ENCODE measurements at places on chromosomes 3 and 15.
A peak's percentile ranks its signal among the peaks of the same experiment; 100 is the strongest.

- DNase-seq: no peak
Observed at GRCh38 chr15:83163032-83163431, 44.6 kb downstream of the HDGFL3 start.

DNA sequence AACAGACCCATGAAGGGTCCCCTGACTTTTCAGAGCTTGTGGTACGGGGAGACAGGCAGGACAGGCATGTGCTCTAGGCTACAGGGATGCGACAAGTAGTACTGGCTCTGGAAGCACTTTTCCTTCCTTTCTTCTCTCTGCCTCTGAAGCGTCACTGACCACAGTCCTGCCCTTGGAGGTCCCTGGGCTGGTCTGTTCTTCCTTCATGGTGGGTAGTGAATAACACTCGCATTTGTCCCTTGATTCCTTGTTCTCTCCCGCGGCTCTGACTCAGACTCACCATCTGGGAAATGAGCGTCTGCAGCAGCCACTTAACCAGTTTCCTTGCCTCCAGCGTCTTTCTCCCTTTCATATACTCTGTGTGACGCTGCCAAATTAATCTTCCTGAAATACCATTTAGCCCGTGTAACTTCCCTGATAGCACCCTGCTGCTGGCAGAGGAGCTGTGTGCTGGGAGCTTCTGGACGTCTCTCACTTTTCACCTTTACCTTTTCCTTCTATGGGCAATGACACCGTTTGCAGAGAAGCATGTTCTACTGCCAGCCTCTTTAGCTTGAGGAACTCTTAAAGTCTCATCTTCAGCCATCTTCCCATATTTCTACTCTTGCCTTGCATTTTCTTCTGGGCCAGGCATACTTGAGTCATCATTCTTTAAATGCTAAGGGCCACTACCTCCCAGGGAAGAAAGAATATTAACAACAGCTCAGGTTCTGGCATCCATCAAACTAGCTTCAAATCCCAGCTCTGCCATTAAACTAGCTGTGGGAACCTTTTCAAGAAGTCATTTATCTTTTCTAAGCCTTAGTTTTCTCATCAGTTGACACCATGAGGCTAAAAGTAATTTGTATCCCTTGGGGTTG lies 33.6 kb downstream of the TMEM45A start:
- peak; percentile 98 for DNase-seq

- no peak for DNase-seq
Observed at GRCh38 chr15:88661041-88661700, 22.4 kb downstream of the ISG20 start.

DNA sequence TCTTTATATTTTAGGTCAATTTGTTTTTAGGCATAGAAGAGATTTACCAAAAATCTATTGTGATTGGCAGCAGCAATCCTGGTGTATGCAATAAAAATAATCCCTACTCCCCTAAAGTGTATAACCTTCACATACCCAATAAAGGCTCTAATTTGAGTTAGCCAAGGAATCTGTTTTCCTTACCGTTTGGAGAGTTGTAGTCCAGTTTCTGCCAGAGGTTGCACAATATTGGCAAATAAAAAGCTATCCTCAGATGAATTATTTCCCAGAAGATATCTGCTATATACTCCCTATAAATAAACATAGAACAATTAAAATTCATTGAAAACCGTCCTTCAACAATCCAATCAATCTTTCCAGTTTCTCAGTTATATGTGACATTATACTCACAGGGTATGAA lies 31.1 kb downstream of the ACKR4 start:
- no peak for DNase-seq

DNA sequence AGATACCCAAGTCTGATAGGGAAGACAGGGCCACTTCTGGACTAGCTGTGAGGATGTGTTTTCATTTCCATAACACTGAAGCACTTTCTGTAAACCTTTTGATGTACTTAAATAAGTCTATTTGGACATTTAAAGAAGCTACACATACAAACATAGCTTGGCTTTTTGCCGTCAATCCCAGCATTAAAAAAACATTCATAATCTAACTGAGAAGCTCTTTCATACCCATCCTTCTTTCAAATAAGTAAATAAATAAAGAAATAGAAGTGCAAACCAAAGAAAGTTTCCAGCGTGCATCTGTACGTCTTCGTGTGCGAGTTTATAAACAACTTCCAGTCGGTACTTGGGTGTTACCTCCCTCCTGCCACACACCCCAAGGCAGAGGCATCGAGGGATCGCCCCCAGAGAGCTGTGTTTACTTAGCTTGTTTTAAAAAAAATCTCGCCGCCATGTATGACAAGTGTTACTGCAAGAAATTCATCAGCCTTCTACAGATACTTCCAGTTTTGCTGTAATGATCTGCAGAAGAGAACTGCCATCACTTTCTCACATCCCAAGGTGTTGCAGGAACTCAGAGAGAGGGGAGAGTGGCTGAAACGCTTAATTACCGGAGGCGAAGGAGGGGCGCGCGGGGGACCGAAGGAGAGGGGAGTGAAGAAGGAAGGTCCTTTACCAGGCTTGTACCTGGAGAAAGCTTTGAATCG lies 9.0 kb upstream of the MEIS2 start:
- no peak for DNase-seq

GRCh38 chr3:22714749-22715148 lies 488.4 kb upstream of the UBE2E2 start:
- no peak for DNase-seq

- peak; percentile 84 for DNase-seq
Observed at GRCh38 chr3:171781711-171782127, 28.6 kb downstream of the PLD1 start.

GRCh38 chr3:158453004-158453403 lies 118.0 kb upstream of the MLF1 start:
- DNase-seq: no peak

- DNase-seq: no peak
Observed at GRCh38 chr3:31620656-31621055, 87.9 kb downstream of the STT3B start.

DNA sequence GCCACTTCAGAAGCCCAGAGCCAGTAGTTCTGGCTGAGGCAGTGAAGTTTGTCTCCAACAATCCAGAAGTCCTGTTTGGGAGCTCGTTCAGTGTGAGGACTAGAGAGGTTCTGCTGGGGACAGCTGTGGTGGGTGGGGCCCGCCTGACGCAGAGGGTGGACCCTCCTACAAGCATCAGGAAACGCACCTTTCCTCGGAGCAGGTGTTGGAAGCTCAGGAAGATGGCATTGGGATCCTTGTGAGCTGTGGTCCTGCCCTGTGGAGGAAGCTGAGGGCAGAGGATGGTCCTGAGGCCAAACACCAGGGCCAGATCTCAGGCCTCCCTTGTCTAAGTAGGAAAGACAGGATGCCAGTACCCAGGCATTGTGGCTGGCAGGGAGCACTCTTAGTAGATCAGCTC lies 5.1 kb downstream of the THPO start:
- DNase-seq: no peak

DNA sequence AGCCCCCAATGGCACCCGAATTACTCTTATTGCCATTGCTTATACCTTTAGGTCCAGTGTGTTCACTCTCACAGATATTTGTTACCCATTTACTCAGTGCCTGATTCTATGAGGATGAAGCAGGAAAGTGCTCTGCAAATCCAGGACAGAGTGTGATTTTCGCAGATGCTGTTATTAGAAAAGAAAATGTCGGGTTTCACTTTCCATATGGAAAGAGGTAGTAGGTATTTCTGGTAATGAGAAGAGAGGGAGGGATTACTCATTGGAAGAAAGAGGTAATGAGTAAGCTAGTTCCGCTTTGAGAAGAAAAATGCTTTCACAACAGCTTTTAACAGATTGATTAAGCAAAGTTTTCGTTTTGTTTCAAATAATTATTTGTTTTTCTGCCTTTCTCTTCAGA lies 336.3 kb upstream of the CFAP20DC start:
- DNase-seq: no peak

- DNase-seq: no peak
Observed at GRCh38 chr3:71247221-71247957, 336.1 kb downstream of the FOXP1 start.

GRCh38 chr15:64597477-64597822 lies 137.1 kb downstream of the ZNF609 start:
- DNase-seq: no peak

DNA sequence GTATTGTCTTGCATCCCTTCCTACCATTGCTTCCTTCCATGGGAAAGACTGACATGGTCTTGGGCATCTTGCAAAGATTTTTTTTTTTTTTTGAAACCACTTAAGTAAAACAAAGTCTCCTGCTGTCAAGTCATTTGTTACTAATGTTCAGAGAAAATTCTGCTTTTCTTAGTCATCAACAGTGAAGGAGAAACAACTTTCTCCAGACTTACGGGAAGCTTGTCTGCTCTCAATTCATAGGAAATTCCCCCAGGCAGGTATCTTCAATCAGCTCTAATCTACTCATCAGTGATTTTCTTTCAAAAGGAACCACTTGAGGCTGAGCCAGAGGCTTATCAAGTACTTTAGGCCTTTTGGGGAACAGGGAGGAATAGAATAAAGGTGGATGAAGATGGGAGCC lies 15.9 kb upstream of the DRD3 start:
- no peak for DNase-seq

DNA sequence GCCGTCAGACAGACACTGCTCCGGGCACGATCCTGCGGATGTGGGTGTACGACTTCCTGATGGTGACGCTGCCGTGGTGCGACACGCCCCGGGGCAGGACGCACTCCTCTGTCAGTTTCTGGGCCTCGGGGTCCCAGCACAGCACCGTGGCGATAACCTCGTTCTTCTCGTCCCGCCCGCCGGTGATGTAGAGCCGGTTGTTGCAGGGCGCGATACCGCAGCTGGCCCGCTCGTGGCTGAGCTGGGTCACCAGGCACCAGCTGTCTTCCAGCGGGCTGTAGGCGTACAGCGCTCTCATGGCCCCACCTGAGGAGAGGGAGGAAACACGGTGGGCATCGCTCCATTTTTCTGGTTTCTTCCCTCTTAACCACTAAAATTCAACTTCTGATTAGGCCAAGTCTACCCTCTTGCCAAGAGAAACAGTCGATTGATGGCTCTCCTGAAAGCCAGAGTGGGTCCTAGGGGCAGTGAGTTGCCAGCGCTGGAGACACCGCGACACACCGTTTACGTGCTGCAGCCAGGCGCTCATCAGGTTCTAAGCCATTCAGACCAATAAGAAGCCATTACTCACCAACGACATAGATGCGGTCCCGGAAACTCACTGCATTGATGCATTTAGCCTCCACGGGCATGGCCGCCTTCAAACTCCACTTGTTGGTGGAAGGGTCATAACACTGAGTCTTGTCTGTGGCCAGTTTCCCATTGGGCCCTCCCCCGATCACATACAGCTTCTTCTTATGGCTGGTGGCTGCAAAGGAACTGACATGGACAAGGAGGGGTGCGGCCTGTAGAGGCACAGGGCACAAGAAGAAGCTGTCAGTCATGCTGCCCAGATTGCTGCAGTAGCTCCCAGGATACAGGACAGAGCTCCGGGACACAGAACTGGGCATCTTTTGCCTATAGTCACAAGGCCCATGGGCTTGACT lies 63.3 kb downstream of the KLHL6 start:
- DNase-seq: no peak

DNA sequence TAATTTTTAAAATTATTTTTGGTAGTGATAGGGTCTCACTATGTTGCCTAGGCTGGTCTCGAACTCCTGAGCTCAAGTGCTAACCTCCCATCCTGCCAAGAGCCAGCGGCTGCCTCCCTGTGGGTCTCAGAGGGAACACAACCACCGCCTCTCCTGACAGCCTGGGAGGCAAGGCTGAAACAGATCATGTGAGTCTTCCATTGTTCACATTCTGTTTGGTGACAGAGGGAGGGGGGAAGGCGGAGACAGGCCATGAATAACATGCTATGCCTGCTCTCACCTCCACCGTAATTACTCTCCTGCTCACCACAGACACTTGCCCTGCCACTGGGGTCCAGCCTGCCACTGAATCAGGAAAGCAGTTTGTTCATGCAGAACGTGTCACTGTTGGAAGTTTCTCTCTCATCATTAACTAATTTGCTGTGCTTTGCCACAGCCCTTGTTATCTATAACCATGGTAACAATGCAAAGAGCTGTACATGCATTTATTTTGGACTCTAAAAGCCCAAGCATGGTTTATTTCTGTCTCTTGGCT lies 78.4 kb upstream of the RASGRF1 start:
- no peak for DNase-seq
